ENCODE measurements at places on chromosomes 7 and 10. TPM values are rescaled to one million over a fixed set of nuclear protein-coding genes. Genes with fewer than 3 reads are reported as not detected.
A peak's percentile ranks its signal among the peaks of the same experiment; 100 is the strongest.

Gene MYOF
- 299 TPM for total RNA-seq

Gene ADAM12
- 126 TPM for total RNA-seq

Gene GBX1
- total RNA-seq, result not detected

Gene SPDYE17
- total RNA-seq, result not detected

Gene ELAPOR2
- 25.2 TPM for total RNA-seq

Gene ZNF804B
- total RNA-seq, result not detected

Gene RBM20
- 1.5 TPM for total RNA-seq

- H3K36me3 ChIP-seq, result peaks cover 6% of the 10 kb centered on the region
- no peak overlapping the region for H3K27ac ChIP-seq
- H3K4me3 ChIP-seq, result no peak overlapping the region
These were observed 55.0 kb downstream of the DENND11 start for GRCh38 chr7:141646826-141647480.

DNA sequence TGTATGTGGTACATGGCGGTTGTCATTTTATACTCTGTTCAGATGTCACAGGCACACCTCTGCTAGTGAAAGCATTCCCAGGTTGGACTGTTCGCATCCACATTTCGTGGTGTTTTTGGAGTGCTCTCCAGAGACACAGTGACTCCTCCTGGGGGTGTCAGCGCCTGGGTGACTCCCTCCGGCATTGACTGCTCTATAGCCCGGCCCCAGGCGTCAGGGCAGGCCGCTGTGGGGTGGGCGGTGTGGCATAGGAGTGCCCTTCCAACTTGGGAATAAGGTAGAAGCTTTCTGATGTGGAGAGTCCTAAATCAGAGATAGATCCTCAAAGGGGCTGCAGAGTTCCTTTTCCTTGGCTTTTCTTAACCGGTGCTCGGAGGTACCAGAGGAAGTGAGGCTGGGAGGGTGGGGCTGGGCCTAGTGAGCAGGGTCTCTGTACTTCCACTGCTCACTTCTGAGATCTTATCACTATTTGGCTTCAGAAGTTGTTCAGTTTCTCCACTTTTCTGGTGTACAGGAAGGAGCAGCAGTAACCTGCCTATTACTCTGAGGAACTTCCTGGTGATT lies 32.3 kb downstream of the CCNY start:
- H3K4me3 ChIP-seq, result no peak overlapping the region
- no peak for DNase-seq
- H3K36me3 ChIP-seq, result no peaks in the 10 kb centered on the region

- H3K4me1 ChIP-seq, result no peaks in the 10 kb centered on the region
- peak; percentile 65 for DNase-seq
- peak overlapping the region; percentile 91 for H3K4me3 ChIP-seq
- H3K36me3 ChIP-seq, result no peaks in the 10 kb centered on the region
These were observed 646 bp downstream of the SGCE start for GRCh38 chr7:94655126-94655847.

GRCh38 chr10:116133634-116134033 lies 139.4 kb downstream of the GFRA1 start:
- H3K36me3 ChIP-seq, result no peaks in the 10 kb centered on the region
- DNase-seq, result no peak
- H3K4me3 ChIP-seq, result no peak overlapping the region
- no peak overlapping the region for H3K27ac ChIP-seq
- no peaks in the 10 kb centered on the region for H3K27me3 ChIP-seq

GRCh38 chr10:62870866-62871265 lies 54.7 kb upstream of the EGR2 start:
- H3K4me1 ChIP-seq, result no peaks in the 10 kb centered on the region
- no peak overlapping the region for H3K27ac ChIP-seq
- no peak overlapping the region for H3K4me3 ChIP-seq

DNA sequence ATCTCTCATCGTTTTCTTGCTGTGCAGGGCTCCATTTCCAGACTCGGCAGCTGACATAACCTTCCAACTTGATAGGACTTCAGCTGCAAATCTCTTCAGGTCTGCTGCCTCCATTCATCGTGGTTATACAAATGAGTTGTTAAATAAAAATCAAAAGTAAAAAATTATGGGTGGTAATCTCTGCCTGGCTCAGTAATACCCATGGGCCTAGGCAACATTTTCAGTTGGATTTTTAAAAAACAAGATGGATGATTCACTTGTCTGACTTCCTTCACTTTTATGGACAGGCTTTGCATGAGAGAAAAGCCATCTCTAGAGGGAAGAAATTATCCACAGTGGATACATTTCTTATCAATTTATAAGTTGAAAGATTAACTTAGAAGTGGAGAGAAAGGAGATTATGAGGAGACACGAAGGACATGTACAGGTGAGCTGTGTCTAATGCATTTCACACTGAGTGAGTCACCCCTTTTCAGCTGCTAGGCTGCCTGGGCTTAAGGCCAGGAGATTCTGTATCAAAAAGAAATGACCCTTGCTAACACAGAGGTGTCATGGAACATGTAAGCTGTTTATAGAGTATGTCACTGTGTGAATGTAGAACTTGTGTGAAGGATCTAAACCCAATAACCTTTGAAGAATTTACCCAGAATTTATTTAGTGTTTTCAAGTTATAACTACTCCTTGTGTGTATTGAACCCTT lies 495.1 kb downstream of the AUTS2 start:
- H3K36me3 ChIP-seq, result no peaks in the 10 kb centered on the region
- H3K27ac ChIP-seq, result no peak overlapping the region
- peak; percentile 65 for DNase-seq
- peaks cover 22% of the 10 kb centered on the region for H3K4me1 ChIP-seq
- no peak overlapping the region for H3K4me3 ChIP-seq

DNA sequence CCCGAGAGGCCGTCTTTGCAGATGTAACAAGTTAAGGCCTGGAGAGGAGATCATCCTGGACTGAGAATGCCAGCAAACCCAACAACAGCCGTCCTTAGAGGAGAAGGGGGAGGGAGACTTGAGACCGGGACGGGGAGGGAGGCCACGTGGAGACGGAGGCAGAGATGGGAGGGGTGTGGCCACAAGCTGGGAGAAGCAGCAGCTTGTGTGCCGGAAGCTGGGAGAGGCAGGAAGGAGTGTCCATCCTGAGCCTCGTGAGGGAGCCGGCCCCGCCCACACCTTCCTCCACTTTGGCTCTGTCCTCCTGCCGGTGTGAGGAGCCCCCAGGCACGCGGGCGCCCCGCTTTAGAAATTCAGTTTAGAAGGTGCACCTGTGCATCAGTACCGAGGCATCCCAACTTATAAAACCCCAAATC lies 95.7 kb downstream of the DNAJB6 start:
- no peak overlapping the region for H3K27ac ChIP-seq
- H3K4me1 ChIP-seq, result peaks cover 7% of the 10 kb centered on the region
- H3K4me3 ChIP-seq, result no peak overlapping the region
- DNase-seq, result peak; percentile 66
- H3K36me3 ChIP-seq, result no peaks in the 10 kb centered on the region

DNA sequence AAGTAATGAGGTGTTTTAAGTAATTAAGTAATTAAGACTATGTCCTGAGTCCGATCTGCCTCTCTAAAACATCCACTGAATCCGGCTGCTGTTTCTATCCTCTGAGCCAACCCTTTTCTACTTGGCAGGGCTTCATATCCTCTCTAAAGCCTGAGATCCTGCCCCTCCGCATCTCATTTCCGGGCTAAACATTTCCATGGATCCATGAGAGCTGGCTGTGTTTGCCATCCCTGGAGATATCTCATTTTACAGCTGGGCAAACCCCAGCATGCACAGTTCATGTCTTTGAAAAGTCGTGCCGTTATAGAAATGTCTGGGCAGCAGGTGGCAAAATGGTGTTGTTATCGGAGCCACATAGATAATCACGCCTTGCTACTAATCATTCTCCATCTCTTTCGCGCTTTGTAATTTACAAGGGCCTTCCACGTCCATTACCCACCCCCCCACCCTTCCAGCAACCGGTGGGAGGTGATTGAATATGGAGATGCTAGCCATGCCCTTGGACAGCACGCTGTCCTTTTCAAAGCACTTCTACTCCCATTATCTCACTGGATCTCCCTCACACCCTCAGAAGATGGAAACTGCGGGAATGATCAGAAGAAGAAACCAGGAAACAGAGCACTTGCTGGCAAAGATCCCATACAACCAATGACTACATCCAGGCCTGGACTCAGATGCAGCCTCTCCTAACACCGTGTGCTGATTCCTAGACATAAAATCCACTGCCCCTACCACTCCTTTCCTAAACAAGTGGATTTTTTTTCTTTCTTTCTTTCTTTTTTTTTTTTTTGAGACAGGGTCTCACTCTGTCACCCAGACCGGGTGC lies 1189.2 kb downstream of the TYW1 start:
- H3K4me3 ChIP-seq, result no peak overlapping the region
- DNase-seq, result no peak
- H3K36me3 ChIP-seq, result no peaks in the 10 kb centered on the region
- no peaks in the 10 kb centered on the region for H3K4me1 ChIP-seq

DNA sequence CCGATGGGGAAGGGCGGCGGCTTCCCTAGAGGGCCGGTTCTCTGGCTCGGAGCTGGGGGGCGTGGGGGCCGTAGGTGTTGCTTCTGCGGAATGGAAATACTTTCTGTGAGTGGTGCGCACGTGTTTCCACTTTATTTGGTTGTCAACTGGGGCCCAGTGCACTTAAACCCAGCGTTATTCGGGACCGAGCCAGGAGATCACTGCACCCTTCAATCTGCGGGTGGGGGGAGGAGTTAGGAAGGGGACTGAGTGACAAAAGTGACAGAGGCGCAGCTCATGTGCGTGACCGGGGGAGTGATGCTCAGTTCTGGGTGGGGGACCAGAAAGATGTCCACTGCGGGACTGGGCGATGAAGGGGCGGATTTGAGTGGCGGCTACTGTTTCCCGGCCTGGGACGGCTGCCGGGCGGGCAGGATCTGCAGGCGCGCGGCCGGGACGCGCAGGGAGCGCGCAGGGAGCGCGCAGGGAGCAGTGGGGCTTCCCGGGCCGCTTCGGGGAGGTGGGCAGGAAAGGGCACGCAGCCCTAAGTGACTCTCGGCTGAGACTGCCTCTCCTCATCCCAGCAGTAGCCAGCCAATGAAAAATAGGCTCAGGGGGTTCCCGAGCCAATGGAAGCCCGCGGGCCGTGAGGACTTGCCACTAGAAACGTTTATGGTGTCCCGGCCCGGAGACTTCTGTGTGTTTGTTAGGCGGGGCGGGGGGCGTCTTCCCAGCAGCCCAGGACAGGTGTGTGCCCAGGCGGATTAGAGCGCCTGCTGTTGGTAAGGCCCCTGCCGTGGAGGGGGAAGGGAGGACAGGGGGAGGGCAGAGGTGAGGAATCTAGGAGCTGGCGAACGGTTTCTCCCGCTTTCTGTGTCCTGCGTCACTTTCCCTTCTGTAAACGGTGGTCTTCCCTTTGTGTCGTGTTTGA lies 54.3 kb upstream of the KDM7A start:
- H3K27me3 ChIP-seq, result peaks cover 28% of the 10 kb centered on the region
- H3K4me1 ChIP-seq, result peaks cover 7% of the 10 kb centered on the region
- H3K36me3 ChIP-seq, result no peaks in the 10 kb centered on the region
- DNase-seq, result no peak

- H3K36me3 ChIP-seq, result no peaks in the 10 kb centered on the region
- H3K27ac ChIP-seq, result no peak overlapping the region
- no peaks in the 10 kb centered on the region for H3K27me3 ChIP-seq
- DNase-seq, result peak; percentile 41
These were observed 97.2 kb upstream of the DKK1 start for GRCh38 chr10:52216852-52217251.

- peaks cover 6% of the 10 kb centered on the region for H3K27me3 ChIP-seq
- no peak overlapping the region for H3K4me3 ChIP-seq
- DNase-seq, result no peak
- H3K36me3 ChIP-seq, result no peaks in the 10 kb centered on the region
These were observed 2.1 kb downstream of the FKBP6 start for GRCh38 chr7:73329861-73330581.

DNA sequence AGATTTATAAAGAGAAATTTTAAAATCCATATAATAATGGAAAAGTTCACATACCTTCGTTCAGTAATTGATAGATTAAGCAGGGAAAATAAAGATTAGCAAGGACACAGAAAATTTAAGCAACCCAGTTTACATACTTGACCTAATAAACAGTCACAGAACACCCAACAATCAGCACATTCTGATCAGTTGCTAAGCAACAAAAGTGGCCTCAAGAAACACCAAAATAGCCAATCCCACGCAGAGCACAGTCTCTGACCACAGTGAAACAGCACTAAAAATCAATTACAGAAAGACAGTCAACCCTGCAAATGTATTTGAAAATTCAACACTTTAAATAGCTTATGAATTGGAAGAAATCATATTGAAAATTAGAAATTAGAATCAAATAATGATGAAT lies 39.3 kb upstream of the DRGX start:
- H3K27ac ChIP-seq, result no peak overlapping the region
- no peaks in the 10 kb centered on the region for H3K36me3 ChIP-seq
- no peaks in the 10 kb centered on the region for H3K4me1 ChIP-seq
- no peaks in the 10 kb centered on the region for H3K27me3 ChIP-seq
- no peak overlapping the region for H3K4me3 ChIP-seq

DNA sequence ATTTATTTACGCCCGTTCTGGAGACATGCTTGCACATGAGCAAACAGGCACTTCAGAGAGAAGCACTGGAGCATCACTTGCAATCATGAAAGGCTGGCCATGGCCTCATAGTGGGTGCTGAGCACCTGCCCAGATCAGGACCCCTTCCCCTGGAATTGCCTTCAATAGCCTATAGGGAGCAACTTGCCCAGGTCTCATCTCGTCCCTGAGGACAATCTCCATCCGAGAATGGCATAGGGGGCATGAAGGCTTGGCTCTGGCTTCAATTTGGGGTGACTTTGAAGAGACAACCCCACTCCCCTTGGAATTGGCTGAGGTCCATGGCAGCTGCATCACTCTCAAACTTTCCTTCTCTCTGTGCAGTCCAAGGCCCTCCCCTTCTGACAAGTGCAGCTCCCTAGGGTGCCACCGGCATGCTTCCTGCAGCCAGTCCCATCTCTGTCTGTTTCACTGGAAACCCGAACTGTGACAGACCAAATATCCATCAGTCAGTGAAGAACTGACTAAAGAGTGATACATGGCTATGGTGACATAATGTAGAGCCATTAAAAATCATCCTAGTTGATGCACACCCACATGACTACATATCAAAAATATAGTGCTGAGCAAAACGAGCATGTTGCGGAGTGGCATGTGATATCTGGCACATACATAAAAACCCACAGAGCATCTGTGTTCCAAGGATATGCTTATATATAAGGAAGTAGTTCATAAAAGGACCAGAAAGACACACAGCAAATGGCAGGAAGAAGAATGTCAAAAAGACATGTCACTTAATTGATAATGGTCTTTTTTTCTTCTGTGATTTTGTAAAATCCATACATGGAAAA lies 12.4 kb downstream of the GDF2 start:
- peaks cover 16% of the 10 kb centered on the region for H3K27me3 ChIP-seq
- H3K4me1 ChIP-seq, result no peaks in the 10 kb centered on the region
- no peak overlapping the region for H3K4me3 ChIP-seq
- H3K27ac ChIP-seq, result no peak overlapping the region

GRCh38 chr7:47377741-47378140 lies 204.2 kb downstream of the TNS3 start:
- DNase-seq, result no peak
- H3K4me3 ChIP-seq, result no peak overlapping the region
- H3K36me3 ChIP-seq, result no peaks in the 10 kb centered on the region
- H3K4me1 ChIP-seq, result peaks cover 36% of the 10 kb centered on the region

DNA sequence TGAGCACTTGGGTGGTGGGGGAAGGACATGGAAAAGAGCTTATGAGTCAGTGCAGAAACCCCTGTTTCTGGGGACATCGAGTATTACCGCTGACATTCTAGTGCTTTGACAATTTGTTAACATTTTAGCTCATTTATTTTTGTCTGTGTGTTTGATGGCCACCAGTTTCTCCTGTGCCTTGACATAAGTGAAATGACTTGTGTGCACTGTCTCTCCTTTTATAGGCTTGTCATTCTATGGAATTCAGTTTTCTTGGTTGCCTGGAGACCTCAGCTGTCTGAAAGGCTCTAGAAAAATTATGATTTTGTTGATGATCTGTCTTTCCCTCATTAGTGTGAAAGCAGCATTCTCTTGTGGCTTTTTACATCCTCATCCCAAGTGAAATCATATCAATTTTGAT lies 190.0 kb upstream of the SMIM30 start:
- H3K27me3 ChIP-seq, result no peaks in the 10 kb centered on the region
- no peak overlapping the region for H3K27ac ChIP-seq
- H3K36me3 ChIP-seq, result no peaks in the 10 kb centered on the region
- H3K4me3 ChIP-seq, result no peak overlapping the region

Data from astrocyte (in vitro differentiated cells and primary cell).